ENCODE measurements at places on chromosomes 12 and 14.

- H3K27me3 ChIP-seq, result no peaks in the 10 kb centered on the region
- no peaks in the 10 kb centered on the region for H3K36me3 ChIP-seq
- no peak for DNase-seq
- no peak overlapping the region for H3K4me3 ChIP-seq
- H3K27ac ChIP-seq, result no peak overlapping the region
These were observed 577.7 kb downstream of the SLC16A7 start for GRCh38 chr12:60173224-60174170.

GRCh38 chr14:59081720-59082119, 106.7 kb upstream of the DAAM1 start:
- no peak overlapping the region for H3K4me3 ChIP-seq
- no peaks in the 10 kb centered on the region for H3K4me1 ChIP-seq

GRCh38 chr12:102562836-102563425, 82.6 kb upstream of the IGF1 start:
- no peak overlapping the region for H3K4me3 ChIP-seq
- H3K27me3 ChIP-seq, result no peaks in the 10 kb centered on the region
- H3K36me3 ChIP-seq, result no peaks in the 10 kb centered on the region
- H3K27ac ChIP-seq, result no peak overlapping the region
- H3K4me1 ChIP-seq, result peaks cover 8% of the 10 kb centered on the region

- no peaks in the 10 kb centered on the region for H3K36me3 ChIP-seq
- no peak for DNase-seq
- H3K4me3 ChIP-seq, result no peak overlapping the region
These were observed 1320.5 kb upstream of the SEL1L start for GRCh38 chr14:82854131-82854530.

DNA sequence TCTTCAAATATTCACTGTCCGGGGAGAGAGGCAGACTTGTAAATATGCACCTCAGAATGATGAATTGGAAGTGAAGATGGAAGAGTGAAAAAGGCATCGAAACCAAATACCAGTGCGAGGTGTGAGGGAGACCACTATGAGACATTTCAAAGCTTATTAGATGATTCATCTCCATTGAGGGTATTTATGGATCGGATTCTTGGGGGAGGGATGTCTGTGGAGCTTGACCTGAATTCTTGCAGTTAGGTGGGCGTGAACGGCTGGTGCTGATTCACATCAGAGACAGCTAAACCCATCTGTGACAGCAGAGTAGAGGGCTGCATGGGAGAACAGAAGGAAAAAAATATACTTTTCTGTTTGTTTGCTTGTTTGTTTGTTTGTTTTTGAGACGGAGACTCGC, 677.2 kb downstream of the AACS start:
- no peaks in the 10 kb centered on the region for H3K27me3 ChIP-seq
- DNase-seq, result no peak
- no peaks in the 10 kb centered on the region for H3K36me3 ChIP-seq
- no peak overlapping the region for H3K4me3 ChIP-seq
- H3K4me1 ChIP-seq, result no peaks in the 10 kb centered on the region
- no peak overlapping the region for H3K27ac ChIP-seq

DNA sequence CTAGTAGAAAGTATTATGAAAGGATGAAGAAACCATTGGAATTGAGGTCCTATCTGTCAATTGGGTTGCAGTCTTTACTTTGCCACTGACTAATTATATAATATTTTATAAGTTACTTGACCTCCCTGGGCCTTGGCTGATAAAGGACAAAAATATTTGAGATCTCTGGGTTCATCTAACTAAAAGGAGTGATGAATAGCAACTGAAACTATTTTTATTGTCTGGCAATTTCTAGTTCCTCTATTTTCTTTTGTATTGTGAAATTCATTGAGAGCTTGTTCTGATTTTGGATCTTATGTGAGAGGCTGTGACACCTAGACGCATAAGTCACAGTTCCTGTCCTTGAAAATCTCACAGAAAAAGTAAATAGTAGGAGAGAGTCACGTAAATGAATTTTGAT, 415.7 kb upstream of the ATP2B1 start:
- DNase-seq, result no peak
- no peaks in the 10 kb centered on the region for H3K4me1 ChIP-seq
- H3K27me3 ChIP-seq, result no peaks in the 10 kb centered on the region
- no peak overlapping the region for H3K4me3 ChIP-seq
- no peak overlapping the region for H3K27ac ChIP-seq

GRCh38 chr12:97461553-97461952, 1.1 kb upstream of the RMST start:
- H3K4me3 ChIP-seq, result no peak overlapping the region
- H3K27ac ChIP-seq, result peak overlapping the region; percentile 42
- no peaks in the 10 kb centered on the region for H3K27me3 ChIP-seq
- H3K36me3 ChIP-seq, result no peaks in the 10 kb centered on the region
- DNase-seq, result no peak

DNA sequence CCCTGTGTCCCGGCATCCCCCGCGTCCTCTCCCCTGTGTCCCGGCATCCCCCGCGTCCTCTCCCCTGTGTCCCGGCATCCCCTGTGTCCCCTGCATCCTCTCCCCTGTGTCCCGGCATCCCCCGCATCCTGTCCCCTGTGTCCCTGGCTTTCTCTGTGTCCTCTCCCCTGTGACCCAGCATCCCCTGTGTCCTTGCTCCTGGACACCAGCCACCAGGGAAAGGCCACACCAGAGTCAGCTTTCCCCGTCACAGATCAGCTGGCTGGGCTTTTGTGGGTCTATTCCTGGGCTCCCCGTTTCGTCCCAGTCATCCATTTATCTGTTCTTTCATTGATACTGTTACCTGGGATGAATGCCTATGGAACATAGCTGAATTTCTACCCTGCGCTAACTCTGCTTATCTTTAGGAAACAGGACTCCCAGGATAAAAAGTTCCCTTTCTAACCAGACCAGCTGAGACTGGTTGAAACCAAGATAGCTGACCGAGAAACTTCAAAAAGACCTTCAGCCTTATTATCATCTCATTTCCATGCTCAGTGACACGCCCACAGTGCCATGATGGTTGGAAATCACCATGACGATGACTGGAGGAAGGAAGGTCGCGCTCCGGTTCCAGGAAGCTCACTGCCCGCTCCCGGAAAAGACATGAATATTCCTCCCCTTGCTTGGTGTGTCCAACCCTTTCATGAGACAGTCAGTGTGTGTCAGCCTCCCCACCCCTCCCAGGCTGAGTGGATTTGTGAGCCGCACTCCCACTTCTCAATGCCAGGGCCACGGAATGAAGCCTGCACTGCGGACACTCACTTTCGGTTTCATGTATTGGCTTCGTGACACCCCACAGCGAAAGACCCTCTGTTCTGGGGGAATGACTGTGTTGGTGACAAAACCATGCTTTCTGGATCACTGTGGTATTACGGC, 276.4 kb upstream of the SFSWAP start:
- H3K27ac ChIP-seq, result no peak overlapping the region
- peaks cover 4% of the 10 kb centered on the region for H3K27me3 ChIP-seq
- H3K36me3 ChIP-seq, result no peaks in the 10 kb centered on the region
- peaks cover 8% of the 10 kb centered on the region for H3K4me1 ChIP-seq
- no peak for DNase-seq

GRCh38 chr14:40599725-40600124, 1007.0 kb upstream of the LRFN5 start:
- H3K27ac ChIP-seq, result no peak overlapping the region
- H3K27me3 ChIP-seq, result no peaks in the 10 kb centered on the region
- H3K36me3 ChIP-seq, result no peaks in the 10 kb centered on the region
- no peak for DNase-seq
- H3K4me1 ChIP-seq, result no peaks in the 10 kb centered on the region

DNA sequence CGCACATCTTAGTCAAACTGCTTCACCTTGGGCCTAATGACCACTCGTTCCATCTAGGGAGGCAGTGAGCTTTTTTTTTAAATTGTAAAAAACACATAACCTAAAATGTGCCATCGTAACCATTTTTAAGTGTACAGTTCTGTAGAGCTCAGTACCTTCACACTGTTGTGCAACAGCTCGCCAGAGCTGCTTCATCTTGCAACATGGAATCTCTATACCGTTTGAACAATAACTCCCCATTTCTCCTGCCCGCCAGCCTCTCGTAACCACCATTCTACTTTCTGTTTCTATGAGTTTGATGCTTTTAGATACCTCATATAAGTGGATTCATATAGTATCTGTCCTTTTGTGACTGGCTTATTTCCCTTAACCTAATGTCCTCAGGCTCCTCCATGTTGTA, 196.2 kb downstream of the CHST11 start:
- H3K27ac ChIP-seq, result no peak overlapping the region
- no peak overlapping the region for H3K4me3 ChIP-seq
- DNase-seq, result no peak
- peaks cover 10% of the 10 kb centered on the region for H3K4me1 ChIP-seq

GRCh38 chr14:103480595-103480994, 42.0 kb downstream of the CKB start:
- no peak overlapping the region for H3K4me3 ChIP-seq
- no peaks in the 10 kb centered on the region for H3K4me1 ChIP-seq
- DNase-seq, result no peak
- no peaks in the 10 kb centered on the region for H3K27me3 ChIP-seq
- H3K27ac ChIP-seq, result no peak overlapping the region

- H3K27ac ChIP-seq, result no peak overlapping the region
- no peaks in the 10 kb centered on the region for H3K36me3 ChIP-seq
- no peak overlapping the region for H3K4me3 ChIP-seq
- no peak for DNase-seq
These were observed 3.2 kb upstream of the SPTSSA start for GRCh38 chr14:34465069-34465859.

GRCh38 chr12:108972358-108972757, 48.5 kb downstream of the SVOP start:
- no peaks in the 10 kb centered on the region for H3K27me3 ChIP-seq
- no peaks in the 10 kb centered on the region for H3K36me3 ChIP-seq
- no peak for DNase-seq
- no peak overlapping the region for H3K27ac ChIP-seq

- no peaks in the 10 kb centered on the region for H3K27me3 ChIP-seq
- no peak for DNase-seq
- H3K36me3 ChIP-seq, result no peaks in the 10 kb centered on the region
- H3K4me1 ChIP-seq, result peaks cover 14% of the 10 kb centered on the region
These were observed 21.0 kb downstream of the TMTC1 start for GRCh38 chr12:29762637-29763300.

- no peak overlapping the region for H3K4me3 ChIP-seq
- no peak for DNase-seq
- H3K27me3 ChIP-seq, result no peaks in the 10 kb centered on the region
- peaks cover 16% of the 10 kb centered on the region for H3K4me1 ChIP-seq
These were observed 4.5 kb downstream of the RPS26 start for GRCh38 chr12:56046027-56046780.

GRCh38 chr14:49928015-49928414, 35.1 kb downstream of the ARF6 start:
- H3K36me3 ChIP-seq, result no peaks in the 10 kb centered on the region
- H3K4me1 ChIP-seq, result no peaks in the 10 kb centered on the region
- no peak overlapping the region for H3K27ac ChIP-seq
- no peak overlapping the region for H3K4me3 ChIP-seq
- no peak for DNase-seq

- DNase-seq, result no peak
- peak overlapping the region; percentile 82 for H3K4me3 ChIP-seq
- peaks cover 37% of the 10 kb centered on the region for H3K4me1 ChIP-seq
- no peaks in the 10 kb centered on the region for H3K27me3 ChIP-seq
These were observed 650 bp downstream of the HEBP1 start for GRCh38 chr12:12999271-12999958.

Data from vagina (tissue), 2 donors.